ELR (cell line): ENCODE measurements at places on chromosomes 16 and 17.
A peak's percentile ranks its signal among the peaks of the same experiment; 100 is the strongest.

- DNase-seq = peak; percentile 93
Measured at GRCh38 chr17:8117980-8118768, at the start of gene ALOXE3. ALOXE3 (minus strand) TSS chr17:8118514; CDS start chr17:8117990, 524 bp downstream.

GRCh38 chr17:8859804-8860430 lies 7.6 kb downstream of the PIK3R6 start:
- DNase-seq = no peak

DNA sequence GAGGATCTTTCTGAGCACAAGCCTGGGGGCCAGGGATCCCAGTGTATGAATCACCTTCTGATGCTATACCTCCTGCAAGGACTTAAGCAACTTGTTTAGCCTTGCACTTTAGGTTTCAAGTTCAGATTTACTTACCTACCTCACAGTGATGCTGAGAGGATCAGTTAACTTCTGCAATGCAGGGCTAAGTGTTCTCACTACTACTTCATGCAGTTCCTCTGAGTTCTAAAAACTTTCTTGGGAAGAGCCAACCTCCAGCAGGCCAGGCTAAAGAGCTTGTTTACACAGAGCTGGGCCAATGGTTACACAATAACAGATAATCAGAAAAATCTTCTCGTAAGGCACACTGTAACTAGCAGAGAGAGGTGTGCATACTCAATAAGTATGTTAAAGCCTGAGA lies 13.0 kb downstream of the VEZF1 start:
- DNase-seq = no peak

DNA sequence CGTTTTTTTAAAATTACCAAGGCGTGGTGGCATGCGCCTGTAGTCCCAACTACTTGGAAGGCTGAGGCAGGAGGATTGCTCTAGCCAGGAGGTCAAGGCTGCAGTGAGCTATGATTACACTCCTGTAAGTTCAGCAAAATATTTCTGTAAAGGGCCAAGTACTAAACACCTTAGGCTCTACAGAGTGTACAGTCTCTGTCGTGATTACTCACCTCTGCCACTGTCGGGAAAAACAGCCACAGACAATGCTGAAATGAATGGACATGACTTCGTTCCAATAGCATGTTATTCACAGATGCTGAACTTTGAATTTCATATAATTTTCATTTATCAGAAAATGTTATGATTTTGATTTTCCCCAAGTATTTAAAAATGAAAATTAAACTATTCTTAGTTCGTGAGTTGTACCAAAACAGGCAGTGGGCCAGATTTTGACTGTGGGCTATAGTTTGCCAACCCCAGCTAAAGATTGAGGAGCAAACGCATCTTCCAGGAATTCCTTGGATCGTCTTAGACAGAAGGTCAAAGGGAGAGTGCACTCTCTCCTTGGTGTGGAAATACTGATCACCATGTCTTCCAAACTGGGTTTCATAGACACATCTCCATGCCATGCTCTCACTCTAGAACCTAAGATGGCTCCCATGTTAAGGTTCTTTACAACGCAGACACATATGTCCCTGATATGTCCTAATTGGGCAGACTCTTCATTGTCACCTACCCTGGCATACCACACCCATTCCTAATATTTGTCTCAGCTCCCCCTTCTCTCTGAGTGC lies 89.5 kb downstream of the MARF1 start:
- DNase-seq = peak; percentile 8

- DNase-seq = no peak
Measured at GRCh38 chr17:83151442-83152226, 72.2 kb downstream of the METRNL start.

DNA sequence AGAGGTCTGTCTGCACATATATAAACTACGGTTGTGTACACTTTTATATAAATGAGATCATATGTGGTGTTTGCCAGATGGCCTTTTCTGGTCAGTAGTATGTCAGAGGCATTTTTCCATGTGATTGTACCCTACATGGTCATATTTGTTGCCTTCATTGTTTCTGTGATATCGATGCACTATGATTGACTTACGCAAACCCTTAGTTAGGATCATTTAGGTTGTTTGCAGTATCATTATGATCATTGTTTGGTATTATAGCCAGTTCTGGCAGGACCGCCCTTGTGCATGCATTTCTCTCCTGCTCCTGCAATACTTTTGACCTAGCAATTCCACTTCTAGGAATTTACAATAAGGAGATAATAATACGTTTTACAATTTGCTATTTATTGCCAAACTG lies 169.1 kb downstream of the MSI2 start:
- DNase-seq = no peak

DNA sequence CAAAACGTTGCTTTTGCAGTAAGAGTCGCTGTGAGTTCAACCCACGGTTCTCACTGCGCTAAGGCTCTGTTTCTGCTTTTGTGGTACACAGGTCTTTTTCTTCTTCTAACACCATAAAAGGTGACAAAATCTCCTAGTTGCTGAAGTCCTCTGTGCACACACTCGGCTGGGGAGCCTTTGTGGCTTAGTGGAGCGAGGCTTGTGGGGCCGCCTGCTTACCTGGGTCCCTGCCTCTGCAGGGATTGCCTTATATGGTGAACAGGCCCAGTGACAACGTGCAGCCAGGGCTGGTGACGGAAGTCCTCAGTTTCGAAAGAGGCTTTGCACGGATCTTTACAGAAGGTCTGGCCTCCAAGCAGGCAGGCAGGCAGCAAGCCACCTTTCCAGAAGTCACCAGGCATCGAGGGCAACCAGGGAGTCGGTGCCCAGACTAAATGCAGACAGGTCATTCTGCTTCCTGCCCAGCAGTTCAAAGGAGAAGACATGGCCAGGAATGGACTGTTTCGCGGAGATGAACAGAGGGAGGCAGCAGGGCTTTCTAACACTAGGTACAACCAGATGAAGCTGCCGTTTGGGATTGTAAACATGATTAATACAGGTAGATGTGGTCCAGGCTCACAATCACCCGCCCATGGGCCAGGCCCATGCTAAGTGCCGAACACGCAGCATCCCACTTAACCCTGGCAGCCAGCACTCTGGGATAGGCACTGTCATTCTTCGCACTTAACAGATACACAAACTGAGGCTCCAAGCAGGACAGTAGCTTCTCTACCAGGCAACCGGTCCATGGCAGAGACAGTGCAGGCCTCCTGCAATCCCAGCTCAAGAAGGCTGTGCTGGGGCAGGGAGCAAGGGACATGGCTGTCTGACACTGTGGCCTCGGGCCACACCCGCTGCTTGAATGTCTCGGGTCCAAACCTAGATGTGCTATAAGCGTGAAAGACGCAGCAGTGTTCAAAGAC lies 10.7 kb upstream of the MEAK7 start:
- no peak for DNase-seq

DNA sequence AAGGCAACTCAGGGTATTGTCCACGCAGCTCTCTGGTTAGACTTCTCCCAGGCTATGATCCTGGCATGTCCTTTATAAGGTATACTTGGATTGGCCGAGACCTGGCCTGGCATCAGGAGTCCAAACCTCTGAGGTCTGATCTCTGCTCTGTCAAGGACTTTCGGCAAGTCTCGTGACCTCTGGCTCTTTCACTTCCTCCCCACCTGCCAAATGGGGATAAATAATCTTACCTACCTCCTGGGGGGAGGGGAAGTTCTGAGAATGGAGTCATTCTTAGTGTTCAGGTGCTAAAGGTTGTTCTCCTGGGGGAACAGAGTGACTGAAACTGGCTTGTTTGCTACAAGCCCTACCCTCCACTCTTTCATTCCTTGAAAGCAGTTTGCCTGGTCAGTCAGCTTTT lies 7.6 kb downstream of the ATXN1L start:
- DNase-seq = no peak

GRCh38 chr16:71347146-71347545 lies 11.4 kb upstream of the CALB2 start:
- DNase-seq = no peak

- no peak for DNase-seq
Measured at GRCh38 chr16:66952430-66953110, 8.5 kb upstream of the CES3 start.

- DNase-seq = no peak
Measured at GRCh38 chr16:11310997-11311561, 29.9 kb upstream of the PRM1 start.

DNA sequence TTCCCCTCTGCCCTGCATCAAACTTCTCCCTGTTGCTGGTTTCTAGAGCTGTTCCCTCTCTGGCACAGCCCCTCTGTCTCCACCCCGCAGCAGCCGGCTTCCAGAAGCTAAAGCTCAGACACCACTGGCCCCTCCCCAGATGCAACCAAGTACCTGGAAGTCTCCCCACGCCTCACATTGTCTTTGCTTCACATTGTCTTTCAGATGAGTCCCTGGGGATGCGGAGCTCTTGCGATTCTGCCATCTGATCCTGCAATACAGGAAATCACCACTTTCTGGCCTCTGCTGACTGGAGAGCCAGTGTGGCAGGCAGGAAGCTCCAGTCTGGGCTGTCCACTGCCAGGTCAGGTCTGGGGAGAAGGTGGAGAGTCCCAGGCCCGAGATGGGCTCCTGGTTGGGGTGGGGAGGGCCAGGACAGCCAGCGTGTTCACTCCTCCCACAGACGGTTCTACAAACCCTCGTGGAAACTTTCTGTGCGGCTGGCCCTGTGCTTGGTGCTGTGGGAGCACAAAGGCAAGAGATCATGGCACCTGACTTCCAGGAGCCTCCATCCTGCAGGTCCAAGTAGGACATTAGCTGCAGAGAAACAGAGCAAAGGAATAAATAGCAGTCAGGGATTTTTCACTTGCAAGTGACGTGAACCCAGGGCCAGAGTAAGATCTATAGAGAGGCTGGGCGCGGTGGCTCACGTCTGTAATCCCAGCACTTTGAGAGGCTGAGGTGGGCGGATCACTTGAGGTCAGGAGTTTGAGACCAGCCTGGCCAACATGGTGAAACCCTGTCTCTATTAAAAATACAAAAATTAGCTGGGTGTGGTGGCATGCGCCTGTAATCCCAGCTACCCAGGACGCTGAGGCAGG lies 47.9 kb upstream of the MAP3K14 start:
- no peak for DNase-seq

DNA sequence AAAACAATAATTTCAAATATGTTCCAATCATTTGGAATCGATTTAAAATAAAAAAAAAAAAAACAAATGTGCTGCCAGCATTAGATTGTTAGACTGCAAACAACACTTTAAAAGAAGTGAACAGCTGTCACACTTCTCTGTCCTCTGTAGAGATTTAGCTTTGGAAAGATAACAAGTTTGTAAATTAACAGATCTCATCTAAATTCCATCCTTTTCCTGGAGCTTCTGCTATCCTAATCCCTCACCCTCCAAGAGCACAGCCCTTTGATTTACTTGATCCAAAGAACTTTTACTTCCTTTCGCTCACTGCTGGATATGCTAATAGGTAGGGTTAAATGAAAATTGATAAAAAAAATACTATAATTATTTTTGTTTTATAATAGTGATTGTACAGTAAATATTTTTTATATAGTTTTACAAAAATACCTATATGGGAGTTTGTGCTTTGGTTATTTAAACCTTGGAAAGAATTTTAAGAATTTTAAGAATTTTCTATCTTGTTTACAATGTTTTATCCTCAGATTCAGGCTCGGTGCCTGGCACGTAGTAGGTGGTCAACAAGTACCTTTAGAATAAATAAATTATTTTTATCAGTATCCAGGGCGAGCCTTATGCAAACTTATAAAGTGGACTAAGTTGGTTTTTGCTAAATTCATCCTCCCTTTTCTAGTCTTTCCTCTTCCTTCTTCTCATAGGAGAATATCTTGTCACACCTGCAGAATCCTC lies 21.6 kb downstream of the MAP2K6 start:
- DNase-seq = no peak

- DNase-seq = no peak
Measured at GRCh38 chr16:64083428-64084129, 1038.3 kb downstream of the CDH11 start.

DNA sequence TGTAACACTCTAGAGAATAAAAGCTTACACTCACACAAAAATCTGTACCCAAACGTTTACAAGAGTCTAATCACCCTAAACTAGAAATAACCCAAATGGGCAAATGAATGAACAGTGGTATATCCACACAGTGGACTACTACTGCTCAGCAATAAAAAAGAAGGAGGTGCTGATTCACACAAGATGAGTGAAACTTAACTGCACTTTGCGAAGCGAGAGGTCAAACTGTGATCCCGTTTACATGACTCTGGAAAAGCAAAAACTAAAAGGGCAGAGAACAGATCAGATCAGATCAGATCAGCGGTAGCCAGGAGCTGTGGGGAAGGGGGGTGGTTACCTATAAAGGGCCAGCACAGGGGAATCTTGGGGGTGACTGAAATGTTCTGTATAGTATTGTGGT lies 113.4 kb downstream of the TRIM37 start:
- no peak for DNase-seq

DNA sequence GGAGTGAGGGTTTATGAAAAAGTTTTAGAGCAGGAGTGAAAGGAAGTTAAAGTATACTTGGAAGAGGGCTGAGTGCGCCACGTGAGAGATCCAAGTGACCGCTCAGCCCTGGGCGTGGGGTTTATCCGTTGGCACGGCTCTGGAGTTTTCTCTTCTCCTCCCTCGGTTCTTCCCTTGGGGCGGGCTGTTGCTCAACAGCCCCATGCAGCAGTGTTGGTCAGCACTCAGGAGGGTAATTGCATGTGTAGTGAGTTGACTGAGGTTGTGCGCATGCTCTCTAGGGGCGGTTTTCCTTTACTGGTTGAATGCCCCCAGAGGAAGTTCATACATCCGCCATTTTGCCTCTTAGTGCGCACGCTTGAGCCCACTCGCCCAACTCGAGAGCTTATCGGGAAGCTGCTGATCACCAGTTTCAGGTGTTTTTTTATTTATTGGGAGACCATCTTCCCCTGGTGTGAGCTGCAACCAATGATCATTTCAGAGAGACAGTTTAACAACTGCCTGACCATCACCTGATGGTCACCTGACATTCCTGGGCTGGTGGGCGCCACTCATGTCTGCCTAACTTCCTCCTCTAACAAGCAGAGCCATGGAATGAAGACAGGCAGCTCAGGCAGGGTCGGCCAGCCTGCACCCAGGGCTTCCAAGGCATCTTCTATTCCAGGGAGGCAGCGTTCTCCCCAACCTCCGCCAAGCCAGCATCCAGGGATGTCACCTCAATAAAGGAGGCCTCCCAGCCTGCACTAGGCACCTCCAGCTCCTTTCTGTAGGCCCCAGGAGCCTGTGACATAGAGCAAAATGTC lies 41.3 kb upstream of the DNAH17 start:
- DNase-seq = no peak

GRCh38 chr16:74807052-74807646 lies 32.5 kb upstream of the FA2H start:
- DNase-seq = no peak

- peak; percentile 46 for DNase-seq
Measured at GRCh38 chr17:7856011-7856810, 1.1 kb downstream of the NAA38 start.

DNA sequence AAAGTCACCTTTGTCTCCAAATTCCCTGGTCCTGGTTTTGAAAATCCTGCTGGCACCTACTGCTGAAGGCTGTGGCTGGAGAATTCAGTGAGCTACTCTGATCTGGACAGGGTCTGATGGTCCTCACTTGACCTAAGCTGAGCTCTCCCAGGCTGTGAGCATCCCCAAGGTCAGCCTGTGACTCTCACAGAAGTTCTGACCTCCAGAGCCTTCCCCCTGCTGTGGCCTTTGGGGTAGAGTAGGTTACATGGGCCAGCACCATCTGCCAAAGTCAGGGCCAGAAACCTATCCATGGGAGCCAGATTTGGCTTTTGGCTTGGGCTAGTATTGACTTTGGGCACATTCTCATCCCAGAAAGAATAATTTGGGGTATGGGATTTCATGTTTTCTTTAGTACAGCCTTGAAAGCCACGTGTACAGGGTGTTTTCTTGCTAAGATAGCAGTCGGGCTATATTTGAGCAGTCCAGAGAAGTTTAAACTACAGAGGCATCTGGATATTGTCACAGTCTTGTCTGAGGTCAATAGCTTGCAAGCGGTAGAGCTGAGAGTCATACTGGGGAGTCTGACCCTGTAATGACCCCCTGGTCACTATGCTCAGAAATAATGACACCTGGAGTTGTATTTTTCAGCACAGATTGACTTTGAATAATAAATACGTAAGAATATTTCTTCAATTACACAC lies 6.2 kb upstream of the AGRP start:
- no peak for DNase-seq
